ENCODE measurements at places on chromosomes 7 and 10.

DNA sequence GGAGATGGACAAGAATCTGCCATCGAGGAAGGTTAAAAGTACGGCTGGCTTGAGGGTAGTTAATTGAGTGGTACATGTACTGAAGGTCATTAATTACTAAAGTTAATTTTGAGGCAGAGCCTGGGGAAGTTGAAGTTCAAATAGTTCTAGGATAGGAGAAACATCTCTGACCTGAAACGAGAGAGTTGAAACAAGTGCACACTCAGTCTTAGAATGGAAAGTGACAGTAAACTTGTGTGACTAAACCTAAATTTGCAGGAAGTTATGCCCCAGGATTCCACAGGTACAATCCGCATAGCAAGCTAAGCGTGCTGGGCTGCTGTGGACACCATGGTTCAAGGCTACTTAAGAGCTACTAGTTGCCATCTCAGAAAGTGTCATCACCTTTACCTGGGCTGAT lies 209.9 kb downstream of the CHCHD3 start:
- DNase-seq: no peak

DNA sequence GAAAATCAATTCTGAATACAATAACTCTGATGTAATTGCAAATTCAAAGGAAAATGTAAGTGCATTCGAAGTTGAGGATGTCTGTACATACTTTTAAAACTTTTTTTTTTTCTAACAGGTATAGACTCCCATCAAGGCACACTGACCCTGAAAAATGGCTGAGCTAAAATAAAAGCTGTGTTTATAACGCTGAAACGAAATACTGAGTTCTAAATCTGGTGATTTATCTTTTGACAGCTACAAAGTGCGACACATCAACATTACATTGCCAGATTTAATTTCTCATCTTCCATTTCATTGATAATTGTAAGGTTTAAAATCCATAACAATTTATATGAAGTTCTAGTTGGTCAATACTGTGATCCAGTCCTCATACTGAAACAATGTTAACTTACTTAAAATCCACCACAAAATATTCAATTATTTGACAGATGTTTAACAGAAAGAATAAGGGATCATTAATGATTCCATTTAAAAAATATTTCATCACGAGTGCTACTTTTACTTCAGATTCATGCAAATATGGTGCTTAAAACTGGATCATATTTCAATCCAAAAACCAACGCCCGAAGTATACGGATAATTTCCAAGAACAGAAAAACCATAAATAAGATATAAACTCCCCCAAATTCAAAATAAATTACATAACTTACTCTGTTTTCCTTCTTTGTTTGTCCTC lies 1.4 kb downstream of the RAB11FIP2 start:
- DNase-seq: no peak

- no peak for DNase-seq
Observed at GRCh38 chr7:25358926-25359325, 130.6 kb upstream of the NPVF start.

DNA sequence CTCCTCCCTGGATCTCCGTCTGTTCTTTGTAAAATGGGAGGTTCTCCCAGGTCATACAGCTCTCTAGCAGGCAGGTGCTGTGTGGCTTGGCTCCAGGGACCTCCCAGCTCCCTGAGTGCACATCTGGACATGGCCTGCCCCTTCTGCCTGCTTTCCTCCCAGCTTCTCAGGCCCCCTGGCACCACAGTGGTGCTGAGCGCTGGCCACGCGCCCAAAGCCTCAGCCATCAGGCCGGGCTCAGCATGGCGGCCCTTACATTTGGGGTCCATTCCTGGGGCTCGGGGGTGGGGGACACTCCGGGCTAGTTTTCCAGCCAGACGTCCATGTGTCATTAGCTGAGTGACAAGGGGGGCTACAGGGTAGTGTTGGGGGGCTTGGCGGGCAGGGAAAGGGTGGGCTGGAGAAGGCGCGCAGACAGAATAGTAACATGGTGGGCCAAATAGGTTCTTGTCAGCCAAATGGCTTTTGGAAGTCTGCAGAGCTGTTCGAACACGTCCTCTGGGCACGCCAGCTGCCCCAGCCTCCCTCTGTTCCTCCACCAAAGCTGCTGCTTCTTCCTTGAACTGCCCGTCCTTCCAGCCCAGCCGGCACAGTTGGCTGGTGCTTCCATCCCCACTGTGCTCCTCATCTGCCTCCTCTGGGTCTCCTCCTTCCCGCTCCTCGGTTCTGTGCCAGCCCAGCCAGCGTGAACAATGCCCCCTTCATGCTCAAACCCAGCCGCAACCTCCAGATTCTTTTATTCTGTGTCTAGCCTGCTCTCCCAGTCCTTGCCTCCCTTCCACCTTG lies 65.9 kb downstream of the GOLGA7B start:
- DNase-seq: no peak
